ENCODE measurements at places on chromosomes 12 and 14. TPM values are rescaled to one million over a fixed set of nuclear protein-coding genes. Genes with fewer than 3 reads are reported as not detected.

- H3K36me3 ChIP-seq = no peaks in the 10 kb centered on the region
- H3K27me3 ChIP-seq = peaks cover 19% of the 10 kb centered on the region
- no peak for DNase-seq
- H3K4me3 ChIP-seq = no peak overlapping the region
Observed at GRCh38 chr12:6374786-6375160, 590 bp downstream of the SCNN1A start.

DNA sequence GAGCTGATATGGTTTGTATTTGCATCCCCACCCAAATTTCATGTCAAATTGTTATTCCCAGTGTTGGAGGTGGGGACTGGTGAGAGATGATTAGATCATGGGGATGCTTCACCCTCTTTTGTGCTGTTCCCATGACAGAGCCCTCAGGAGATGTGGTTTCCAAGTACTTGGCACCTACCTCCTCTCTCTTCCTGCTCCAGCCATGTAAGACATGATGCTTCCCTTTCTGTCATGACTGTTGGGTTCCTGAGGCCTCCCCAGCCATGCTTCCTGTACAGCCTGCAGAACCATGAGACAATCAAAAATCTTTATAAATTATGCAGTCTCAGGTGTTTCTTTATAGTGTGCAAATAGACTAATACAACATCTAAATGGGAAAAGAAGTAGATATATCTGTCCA lies 754.5 kb downstream of the TMEM121 start:
- H3K4me3 ChIP-seq = no peak overlapping the region
- DNase-seq = no peak
- no peaks in the 10 kb centered on the region for H3K27me3 ChIP-seq
- no peaks in the 10 kb centered on the region for H3K4me1 ChIP-seq

The OR6C70 gene
- not detected for total RNA-seq

DNA sequence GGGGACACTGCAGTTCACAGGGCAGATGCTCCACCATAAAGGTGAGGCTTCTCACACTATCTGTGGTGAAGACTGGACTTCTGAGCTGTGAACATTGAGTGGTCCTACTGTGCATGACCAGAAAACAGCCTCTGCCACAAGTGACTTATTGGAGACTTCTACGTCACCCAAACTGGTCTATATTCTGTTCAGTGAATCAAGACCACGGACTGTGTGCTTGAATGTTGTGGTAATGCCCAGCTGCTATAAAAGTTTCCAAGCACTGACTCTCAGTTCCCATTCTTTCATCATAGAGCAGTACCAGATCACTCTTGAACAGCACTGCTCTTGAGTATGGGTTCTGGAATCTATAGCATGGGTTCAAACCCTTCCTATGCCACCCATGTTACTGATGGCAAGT lies 4.8 kb upstream of the PLEK2 start:
- H3K27ac ChIP-seq = no peak overlapping the region
- DNase-seq = no peak
- H3K4me3 ChIP-seq = no peak overlapping the region
- no peaks in the 10 kb centered on the region for H3K36me3 ChIP-seq
- no peaks in the 10 kb centered on the region for H3K4me1 ChIP-seq

DNA sequence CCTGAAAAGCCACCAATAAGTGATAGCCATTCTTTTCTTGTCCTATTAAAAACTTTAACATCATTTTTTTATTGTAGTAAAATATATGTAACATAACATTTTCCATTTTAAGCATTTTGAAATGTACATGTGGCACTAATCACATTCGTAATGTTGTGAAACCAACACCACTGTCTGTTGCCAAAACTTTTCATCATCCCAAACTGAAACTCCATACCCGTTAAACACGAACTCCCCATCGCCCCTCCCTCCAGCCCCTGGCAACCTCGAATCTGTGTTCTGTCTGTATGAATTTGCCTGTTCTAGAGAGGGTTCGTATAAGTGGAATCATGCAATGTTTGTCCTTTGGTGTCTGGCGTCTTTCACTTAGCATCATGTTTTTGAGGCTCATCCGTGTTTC lies 75.9 kb downstream of the CCDC92 start:
- peaks cover 11% of the 10 kb centered on the region for H3K36me3 ChIP-seq
- H3K27ac ChIP-seq = no peak overlapping the region
- no peak for DNase-seq
- H3K27me3 ChIP-seq = peaks cover 7% of the 10 kb centered on the region

The ACRBP gene
- total RNA-seq = 2.5 TPM

The PRPH gene
- 2,189 TPM for total RNA-seq

The USP44 gene
- 2.7 TPM for total RNA-seq

DNA sequence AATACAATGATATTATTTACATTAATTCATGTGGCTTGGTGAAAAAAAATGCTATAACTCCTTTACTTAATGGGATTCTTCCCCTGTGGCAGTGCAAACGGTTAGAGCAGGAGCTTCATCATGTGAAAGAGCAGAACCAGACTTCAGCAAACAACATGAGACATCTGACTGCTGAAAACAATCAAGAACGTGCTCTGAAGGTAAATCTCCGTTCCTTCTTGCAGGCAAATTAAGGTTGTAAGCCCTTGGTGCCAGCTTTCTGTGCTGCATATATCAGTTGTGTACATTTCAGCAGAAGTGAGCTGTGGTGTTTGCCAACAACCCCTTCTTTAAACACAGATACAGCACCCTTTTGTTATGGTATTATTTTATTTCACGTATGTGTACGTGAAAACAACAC lies 171.7 kb downstream of the MIPOL1 start:
- no peak for DNase-seq
- no peak overlapping the region for H3K27ac ChIP-seq
- H3K4me1 ChIP-seq = no peaks in the 10 kb centered on the region
- H3K4me3 ChIP-seq = no peak overlapping the region

GRCh38 chr12:5524116-5524768 lies 92.3 kb downstream of the NTF3 start:
- no peak overlapping the region for H3K27ac ChIP-seq
- peaks cover 4% of the 10 kb centered on the region for H3K27me3 ChIP-seq
- H3K36me3 ChIP-seq = no peaks in the 10 kb centered on the region
- no peak for DNase-seq
- H3K4me1 ChIP-seq = peaks cover 2% of the 10 kb centered on the region

GRCh38 chr14:32252030-32252670 lies 49.1 kb upstream of the RNU6-8 start:
- peaks cover 2% of the 10 kb centered on the region for H3K27me3 ChIP-seq
- H3K36me3 ChIP-seq = no peaks in the 10 kb centered on the region
- no peak overlapping the region for H3K4me3 ChIP-seq
- no peak overlapping the region for H3K27ac ChIP-seq

DNA sequence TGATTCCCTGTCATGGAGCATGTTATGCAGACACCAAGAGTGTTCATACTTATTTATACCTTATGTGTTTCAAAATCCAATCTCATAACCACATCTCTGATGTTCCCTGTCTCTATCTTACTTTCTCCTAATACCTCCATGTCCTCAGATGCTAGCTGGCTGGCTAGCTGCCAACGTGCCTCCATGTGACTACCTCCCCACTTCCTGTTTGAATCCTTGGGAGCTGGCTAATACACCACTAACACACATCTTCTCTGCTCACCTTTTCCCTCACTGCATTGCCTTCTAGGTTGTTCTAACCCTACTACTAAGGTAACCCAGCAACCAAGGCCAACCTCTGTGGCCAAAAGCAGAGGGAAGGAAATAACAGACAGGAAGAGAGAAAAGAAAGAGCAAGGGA lies 27.3 kb downstream of the TTC5 start:
- no peak for DNase-seq
- peaks cover 28% of the 10 kb centered on the region for H3K36me3 ChIP-seq
- no peak overlapping the region for H3K27ac ChIP-seq
- H3K4me3 ChIP-seq = no peak overlapping the region

DNA sequence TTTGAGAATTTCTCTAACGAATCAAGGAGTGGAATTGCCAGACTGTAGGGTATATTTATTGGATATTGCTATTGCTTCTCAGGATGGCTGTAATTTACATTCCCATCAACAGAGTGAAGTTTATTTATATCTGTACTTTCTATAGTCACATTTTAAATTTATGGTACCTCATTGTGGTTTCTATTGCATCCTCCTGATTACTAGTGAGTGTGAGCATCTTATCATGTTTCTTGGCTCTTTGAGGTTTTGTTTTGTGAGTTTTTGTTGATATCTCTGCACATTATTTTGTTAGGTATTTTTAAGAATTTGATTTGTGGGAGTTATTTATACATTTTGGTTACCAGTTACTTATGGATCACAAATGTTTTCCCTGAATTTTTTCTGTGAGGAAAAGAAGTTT lies 13.9 kb downstream of the DNM1L start:
- DNase-seq = no peak
- H3K36me3 ChIP-seq = peaks cover 5% of the 10 kb centered on the region
- H3K27me3 ChIP-seq = peaks cover 2% of the 10 kb centered on the region
- no peak overlapping the region for H3K27ac ChIP-seq
- H3K4me1 ChIP-seq = peaks cover 27% of the 10 kb centered on the region

The CLEC4D gene
- total RNA-seq = not detected

DNA sequence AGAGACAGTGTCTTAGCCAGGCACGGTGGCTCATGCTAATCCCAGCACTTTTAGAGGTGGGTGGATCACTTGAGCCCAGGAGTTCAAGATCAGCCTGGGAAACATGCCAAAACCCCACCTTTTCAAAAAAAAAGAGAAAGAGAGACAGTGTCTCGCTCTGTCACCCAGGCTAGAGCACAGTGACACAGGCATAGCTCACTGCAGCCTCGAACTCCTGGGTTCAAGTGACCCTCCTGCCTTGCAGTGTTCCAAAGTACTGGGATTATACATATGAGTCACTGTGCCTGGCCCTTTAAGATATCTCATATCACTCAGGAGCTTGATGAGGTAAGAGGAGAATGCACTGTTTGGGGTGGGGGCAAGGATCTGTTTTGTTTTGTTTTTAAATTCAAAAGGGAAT lies 48.1 kb upstream of the LTBP2 start:
- H3K36me3 ChIP-seq = peaks cover 8% of the 10 kb centered on the region
- no peak overlapping the region for H3K27ac ChIP-seq
- no peaks in the 10 kb centered on the region for H3K4me1 ChIP-seq
- no peak for DNase-seq

DNA sequence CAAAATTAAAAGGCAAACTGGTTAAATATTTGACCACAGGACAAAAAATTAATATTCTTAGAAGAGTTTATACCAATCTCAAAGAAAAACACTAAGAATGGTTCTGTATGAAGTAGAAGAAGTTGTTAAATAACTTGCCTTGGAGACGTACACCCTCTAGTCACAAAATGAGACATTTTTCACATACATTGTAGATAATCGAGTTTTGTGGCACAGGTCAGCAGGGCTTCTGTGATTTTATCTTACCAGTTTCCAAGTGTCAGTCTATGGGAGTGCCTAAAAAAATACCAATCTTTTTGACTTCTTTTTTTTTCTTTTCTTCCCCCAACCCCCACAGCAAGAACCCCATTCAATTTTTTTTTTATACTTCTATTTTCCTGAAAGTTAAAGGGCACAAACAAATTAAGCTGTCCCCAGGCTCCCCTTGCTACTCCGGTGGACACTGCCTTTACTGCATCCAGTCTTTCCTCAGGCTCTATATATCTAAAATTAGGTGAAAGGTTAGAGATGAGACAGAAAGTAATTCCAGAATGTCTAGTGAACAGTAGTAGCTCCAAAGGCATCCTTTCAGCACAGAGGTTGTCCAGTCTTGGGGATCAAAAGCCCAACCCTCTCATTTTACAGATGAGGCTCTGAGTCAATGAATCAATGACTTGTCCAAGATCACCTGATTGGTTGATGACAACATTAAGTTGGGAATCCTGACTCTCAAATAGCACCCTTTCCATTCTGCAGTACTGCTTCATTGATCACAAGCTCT lies 6.2 kb downstream of the LIMA1 start:
- no peaks in the 10 kb centered on the region for H3K36me3 ChIP-seq
- H3K27me3 ChIP-seq = no peaks in the 10 kb centered on the region
- no peak overlapping the region for H3K4me3 ChIP-seq
- DNase-seq = no peak

DNA sequence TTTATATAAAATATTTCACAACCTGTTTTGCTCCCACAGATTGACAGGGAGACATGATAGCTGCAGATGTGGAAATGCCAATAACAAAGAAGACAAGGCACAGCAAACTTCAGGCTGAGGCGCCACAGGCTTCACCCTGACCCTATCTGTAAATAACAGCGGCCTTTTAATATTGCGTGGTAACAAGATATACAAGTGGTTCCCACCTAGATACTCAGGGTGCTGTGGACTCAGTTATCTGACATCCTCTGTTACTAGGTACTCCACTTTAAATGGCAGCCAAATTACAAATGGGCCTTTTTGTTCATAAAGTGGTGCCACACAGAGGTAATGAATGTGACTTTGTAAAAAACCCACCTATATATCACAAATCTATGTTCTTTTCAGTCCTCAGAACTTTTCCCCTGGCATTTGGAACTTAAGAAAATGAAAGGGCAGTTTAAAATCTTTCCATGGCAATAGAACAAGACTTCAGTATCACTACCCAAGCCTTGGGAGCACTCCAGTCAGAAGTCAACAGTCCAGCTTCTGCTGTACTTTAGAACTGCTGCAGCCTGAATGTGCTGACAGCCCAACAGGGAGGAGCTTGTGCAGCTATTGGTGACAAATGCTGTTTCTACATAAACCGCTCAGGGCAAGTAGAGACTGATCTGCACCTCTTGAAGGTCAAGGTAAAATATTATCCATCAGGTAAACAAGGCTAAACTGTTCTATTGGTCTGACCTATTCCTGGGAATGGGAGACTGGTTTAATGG lies 86.2 kb upstream of the DCD start:
- peaks cover 8% of the 10 kb centered on the region for H3K36me3 ChIP-seq
- DNase-seq = no peak
- no peaks in the 10 kb centered on the region for H3K4me1 ChIP-seq

- no peak overlapping the region for H3K27ac ChIP-seq
- no peak overlapping the region for H3K4me3 ChIP-seq
- H3K36me3 ChIP-seq = no peaks in the 10 kb centered on the region
- no peaks in the 10 kb centered on the region for H3K27me3 ChIP-seq
- peaks cover 7% of the 10 kb centered on the region for H3K4me1 ChIP-seq
Observed at GRCh38 chr14:54653712-54654469, 87.0 kb downstream of the SAMD4A start.

- no peak for DNase-seq
- no peaks in the 10 kb centered on the region for H3K4me1 ChIP-seq
- no peaks in the 10 kb centered on the region for H3K36me3 ChIP-seq
- no peaks in the 10 kb centered on the region for H3K27me3 ChIP-seq
- H3K27ac ChIP-seq = no peak overlapping the region
Observed at GRCh38 chr12:38586789-38587188, 270.2 kb downstream of the ALG10B start.
